ENCODE measurements at places on chromosomes 7 and 10.

DNA sequence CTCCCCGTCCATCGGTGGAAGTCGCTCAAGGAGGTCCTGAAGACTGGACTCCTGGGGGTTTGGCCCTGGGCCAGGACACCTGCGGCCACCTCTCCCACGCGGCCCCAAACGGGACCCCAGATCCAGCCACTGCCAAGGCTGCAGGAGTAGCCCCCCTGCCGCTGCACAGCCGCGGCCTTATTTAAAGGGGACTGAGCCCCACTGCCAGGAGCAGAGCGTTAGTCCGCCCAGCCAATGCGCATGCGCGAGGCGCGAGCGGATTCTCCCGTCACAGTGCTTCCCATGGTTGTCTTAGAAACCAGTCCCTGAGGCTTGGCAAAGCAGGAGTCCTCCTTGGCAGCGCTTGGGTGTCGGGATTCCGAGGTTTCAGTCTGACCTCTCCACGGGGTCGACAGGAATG is 320.0 kb downstream of the ZNF716 start:
- DNase-seq, result no peak

DNA sequence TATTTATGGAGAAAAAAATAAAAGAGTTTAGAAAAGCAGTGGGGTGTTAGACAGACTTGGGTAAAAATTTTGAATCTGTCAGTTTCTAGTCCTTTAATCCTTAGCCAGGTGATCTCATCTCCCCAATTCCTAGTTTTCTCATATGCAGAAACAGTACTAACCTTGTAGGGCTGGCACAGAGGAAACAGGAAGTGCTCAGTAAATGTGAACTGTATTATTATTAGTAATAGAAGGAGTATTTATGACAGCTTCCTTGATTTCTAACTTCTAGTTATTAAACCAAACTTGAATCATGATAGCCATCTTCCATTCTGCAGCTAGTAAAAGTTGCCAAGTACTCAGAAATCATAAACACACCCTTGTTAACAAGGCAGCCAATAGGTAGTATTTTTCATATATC is 12.5 kb downstream of the TBX20 start:
- DNase-seq, result no peak

GRCh38 chr7:30450240-30450982 is 28.2 kb downstream of the NOD1 start:
- no peak for DNase-seq

GRCh38 chr10:85916286-85916685 is 450.3 kb downstream of the GRID1 start:
- DNase-seq, result no peak

DNA sequence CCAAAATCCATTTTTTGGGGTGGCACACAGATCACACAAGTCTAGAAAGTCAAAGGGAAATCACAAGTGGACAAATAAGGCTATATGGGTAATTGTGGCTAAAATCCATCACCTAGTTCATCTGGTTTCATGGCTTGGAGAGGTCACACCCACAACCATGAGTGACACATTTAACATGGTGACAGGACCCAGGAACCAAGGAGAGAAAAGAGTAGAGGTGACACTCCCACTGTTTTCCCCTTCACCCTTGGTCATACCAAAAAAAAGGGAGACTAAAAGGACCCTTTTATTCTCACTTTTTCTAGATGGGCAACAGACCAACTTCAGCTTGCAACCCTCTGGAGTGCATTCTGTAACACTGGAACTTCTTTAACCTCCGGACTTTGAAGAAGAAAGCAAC is 46.2 kb upstream of the ZNF107 start:
- no peak for DNase-seq

DNA sequence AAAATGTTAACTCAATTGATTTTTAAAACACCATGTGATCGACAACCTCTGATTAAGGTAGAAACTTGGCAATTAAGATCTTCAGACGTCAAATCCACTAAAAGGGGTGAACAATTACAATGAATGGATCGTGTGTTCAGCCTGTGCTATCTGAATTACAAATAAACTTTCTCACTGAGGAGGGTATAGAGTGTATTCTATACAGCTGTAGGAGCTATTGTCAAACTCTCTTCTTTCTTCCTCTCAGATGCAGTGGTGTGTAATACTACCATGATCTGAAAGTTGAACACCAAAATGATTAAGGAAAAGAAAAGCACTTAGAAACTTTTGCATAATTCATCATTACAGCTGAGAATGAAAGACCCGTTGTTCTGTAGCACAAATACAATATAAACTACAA is 32.2 kb upstream of the MACC1 start:
- no peak for DNase-seq

GRCh38 chr7:73718438-73718881 is 1.0 kb downstream of the STX1A start:
- no peak for DNase-seq

DNA sequence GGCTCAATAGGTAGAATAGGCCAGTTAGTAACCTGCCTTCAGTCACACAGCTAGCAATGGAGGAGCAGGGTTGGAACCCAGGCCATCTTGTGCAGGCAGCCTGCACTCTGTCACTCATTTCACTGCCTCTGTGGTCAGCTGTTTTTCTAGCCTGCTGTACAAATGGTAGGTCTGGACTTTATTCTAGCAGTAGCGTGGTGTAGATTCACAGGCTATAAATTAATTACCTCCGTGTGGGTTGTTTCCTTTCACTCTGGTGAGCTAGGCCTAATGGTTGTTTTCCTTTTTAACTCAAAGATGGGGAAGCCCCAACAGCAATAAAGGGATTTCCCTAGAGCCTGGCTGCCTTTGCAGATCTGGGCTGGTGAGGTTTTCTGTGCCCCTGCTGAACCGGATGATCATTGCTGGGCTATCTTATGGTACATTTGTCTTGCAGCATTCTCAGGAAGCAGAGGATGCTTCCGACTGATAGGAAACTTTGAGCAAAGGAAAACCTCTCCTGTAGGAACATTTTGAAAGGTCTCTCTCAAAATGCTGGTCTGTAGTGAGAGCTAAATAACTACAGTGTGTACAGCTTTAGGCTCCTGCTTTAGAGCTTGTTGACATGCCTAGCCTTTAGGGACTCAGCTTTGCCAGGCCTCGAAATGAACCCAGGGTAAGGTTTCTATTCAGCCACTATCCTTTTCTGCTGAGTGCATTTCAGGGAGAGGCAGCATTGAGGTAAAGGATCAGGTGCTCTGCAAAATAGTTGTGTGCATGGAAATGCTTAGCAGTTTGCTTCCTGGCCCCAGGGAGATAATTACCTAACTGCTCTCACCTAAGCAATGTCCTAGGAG is 157.4 kb downstream of the ST7 start:
- DNase-seq, result peak; percentile 10

DNA sequence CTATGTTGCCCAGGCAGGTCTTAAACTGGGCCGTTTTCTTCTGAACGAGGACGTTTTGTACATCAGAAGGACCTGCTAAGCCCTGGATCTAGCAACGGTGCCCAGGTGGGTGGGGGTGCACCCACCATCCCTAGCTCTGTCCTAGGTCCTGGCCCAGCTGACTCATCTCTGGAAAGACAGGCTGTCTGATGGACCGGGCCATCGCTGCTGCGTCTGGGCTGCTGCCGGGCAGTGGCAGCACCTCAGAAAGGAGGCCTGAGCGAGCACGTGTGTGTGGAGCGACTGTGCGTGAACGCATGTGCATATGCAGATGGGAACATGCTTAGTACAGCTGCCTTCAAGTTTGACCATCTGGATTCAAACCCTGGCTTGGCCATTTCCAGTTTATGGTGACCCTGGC is 7.3 kb upstream of the ELFN1 start:
- no peak for DNase-seq

DNA sequence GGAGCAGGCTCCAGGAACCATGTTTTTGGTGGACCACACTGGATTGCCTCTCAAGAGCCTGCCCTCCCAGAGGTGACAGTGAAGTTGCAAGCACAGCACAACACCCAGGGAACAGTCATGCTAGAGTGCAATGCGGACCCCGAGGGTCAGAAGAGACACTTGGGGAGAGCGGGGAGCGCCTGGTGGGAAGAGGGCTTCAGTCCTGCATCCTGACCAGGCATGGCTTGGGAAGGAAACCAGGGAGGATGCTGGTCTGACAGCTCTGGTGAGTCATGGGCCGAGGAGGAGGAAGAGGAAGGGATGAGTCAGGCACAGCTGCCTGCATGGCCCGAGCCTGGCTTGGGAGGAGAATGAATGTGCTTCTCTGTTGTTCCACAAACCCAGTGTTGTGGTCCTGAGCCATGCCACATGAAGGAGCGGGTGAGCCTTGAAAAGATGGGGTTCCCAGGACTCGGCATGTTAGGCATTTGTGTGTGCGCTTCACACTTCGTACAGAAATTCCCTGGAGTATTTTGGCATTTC is 29.5 kb upstream of the ANKRD2 start:
- DNase-seq, result peak; percentile 23

Measured in activated CD8-positive, alpha-beta memory T cell treated with anti-CD3 and anti-CD28 coated beads for 48 hours (primary cell).